ENCODE measurements at places on chromosomes 4 and X. TPM values are rescaled to one million over a fixed set of nuclear protein-coding genes. Genes with fewer than 3 reads are reported as not detected.

DMP1 gene
- total RNA-seq = not detected

PTCHD1 gene
- under 0.01 TPM for total RNA-seq

ZDHHC15 gene
- 0.18 TPM for total RNA-seq

DLG3 gene
- total RNA-seq = 15.4 TPM

HSFX3 gene
- total RNA-seq = not detected

DACH2 gene
- total RNA-seq = not detected

FGA gene
- total RNA-seq = not detected

ZMAT1 gene
- total RNA-seq = 0.18 TPM

BGN gene
- 133 TPM for total RNA-seq

NEXMIF gene
- not detected for total RNA-seq

UBA6 gene
- total RNA-seq = 138 TPM

IL1RAPL1 gene
- total RNA-seq = 6.0 TPM

HHIP gene
- 16.0 TPM for total RNA-seq

GABRG1 gene
- total RNA-seq = not detected

MORF4L2 gene
- 741 TPM for total RNA-seq

TACC3 gene
- total RNA-seq = 3.2 TPM

FAM156B gene
- 7.9 TPM for total RNA-seq

SPACA5 gene
- not detected for total RNA-seq

SHOX gene
- total RNA-seq = not detected

EMD gene
- total RNA-seq = 9.6 TPM

SSX2 gene
- total RNA-seq = not detected

TCP11X2 gene
- total RNA-seq = not detected

CABS1 gene
- not detected for total RNA-seq

RBMX gene
- 245 TPM for total RNA-seq

PRRG1 gene
- 15.3 TPM for total RNA-seq

MAGEA11 gene
- total RNA-seq = not detected

ZFP92 gene
- 0.08 TPM for total RNA-seq

KLHL5 gene
- total RNA-seq = 50.9 TPM

P2RY10 gene
- total RNA-seq = not detected
